ENCODE measurements at places on chromosomes 11 and 22.

DNA sequence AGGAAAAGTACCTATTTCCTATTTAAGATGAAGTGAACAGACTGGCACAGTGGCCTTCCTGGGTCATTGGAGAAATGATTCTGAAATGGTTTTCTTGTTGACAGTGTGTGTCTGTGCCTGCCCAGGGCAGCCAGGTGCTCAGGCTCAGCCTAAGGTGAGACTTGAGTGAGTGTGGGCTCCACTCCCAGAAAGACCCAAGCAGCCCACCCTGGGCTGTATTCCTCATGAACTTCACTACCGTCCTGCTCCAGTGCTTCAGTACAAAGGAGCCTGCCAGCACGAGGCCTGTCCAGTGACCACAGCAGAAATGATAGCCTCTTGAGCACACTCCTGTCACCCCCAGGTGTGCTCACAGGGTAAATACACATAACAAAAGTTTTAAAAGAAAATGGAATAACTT lies 49.5 kb downstream of the GAB4 start:
- DNase-seq = no peak

DNA sequence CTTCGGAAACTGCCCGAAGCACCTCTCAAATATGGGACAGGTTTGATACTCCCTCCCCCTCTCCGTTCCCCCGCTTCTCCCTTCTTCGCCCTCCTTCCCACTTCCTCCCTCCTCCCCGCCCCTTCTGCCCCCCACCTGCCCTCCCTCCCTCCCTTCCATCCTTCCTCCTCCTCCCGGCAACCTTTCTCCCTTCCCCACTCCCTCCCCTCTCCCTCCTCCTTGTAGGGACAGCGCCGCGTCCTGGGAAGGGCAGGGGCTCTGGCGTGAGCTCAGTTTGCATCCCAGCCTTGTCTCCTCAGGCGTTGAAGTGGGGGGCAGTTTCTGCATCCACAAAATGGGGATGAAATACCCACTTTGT lies 6.1 kb upstream of the NFAM1 start:
- DNase-seq = no peak

DNA sequence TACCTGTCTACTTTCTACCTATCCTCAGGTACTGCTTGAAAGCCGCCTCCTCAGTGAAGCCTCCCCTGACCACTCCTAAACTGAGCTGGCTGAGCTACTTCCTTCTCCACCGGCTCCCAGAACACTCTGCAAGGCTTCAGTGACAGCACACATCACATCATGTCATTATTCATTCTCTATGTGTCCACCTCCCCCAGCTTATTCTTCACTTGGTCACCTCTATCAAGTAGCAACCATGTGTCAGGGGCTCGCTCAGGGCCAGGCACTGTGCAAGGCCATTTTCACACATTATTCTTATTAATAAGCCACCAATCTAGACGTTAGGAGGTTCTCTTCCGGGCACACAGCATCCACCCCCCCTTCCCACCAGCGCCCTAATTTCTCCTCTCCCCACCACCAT lies 3.7 kb upstream of the ELFN2 start:
- no peak for DNase-seq

- no peak for DNase-seq
Observed at GRCh38 chr11:46930089-46930488, 6.5 kb upstream of the CSTPP1 start.

GRCh38 chr11:64351136-64351631 lies 7.8 kb upstream of the RPS6KA4 start:
- DNase-seq = no peak

Measured in AG08395 (cell line).